ENCODE measurements at places on chromosomes 11 and 22.

DNA sequence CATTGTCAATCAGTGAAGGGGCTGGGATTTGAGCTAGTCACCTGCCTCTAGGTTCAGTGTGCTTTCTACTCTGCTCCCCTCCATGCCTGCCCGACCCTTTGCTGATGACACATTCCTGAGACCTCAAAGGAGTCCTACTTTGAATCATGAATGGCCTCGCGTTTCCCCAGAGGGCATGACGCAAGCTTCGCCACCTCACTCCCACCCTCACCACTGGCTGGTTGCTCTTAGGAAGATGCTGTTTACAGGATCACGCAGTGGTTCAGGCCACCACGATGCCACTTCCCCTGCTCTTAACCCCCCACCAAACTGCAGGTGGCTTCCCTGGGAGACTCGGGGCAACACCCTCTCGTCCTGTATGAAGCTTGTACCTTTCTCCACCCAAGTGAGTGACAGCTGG lies 62.9 kb upstream of the B3GAT1 start:
- no peak for DNase-seq

DNA sequence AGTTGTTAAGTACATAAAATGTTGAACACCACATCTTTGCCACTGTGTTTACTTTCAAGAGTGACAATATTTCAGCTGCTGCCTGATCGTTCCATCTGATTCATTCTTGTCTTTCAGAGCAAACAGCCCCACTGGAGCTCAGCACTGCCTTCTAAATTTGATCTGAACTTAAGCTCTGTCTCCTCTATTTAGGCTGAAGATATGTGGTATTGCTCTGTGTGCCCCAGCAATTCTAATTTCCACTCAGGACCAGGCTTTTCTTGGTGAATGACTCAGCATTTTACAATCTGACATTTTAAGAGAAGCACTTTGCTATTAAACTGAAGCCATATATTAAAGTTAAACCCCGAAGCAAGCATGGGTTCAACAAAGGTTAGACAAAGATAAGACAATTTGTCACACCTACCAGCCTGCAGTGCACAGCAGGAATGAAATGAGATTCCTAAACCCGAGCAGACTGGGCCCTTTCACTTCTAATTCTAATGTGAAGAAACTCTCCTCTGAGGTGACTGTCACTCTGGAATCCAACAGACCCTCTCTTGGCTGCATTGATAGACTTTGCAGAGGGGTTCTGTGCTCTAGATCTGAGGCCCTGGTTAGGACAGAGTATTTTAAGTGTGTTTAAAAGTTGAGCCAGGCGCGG lies 41.7 kb upstream of the PLET1 start:
- DNase-seq: no peak

- no peak for DNase-seq
These were observed 28.5 kb downstream of the MN1 start for GRCh38 chr22:27772984-27773498.

- no peak for DNase-seq
These were observed 107.5 kb downstream of the TRIM29 start for GRCh38 chr11:120030411-120030810.

- DNase-seq: no peak
These were observed 28.4 kb downstream of the RRP8 start for GRCh38 chr11:6574816-6575715.

Data from stimulated activated CD8-positive, alpha-beta memory T cell treated with anti-CD3 and anti-CD28 coated beads, Interleukin-7, amount 100 ng/mL, for 1 hour (primary cell).